ENCODE measurements at places on chromosomes 5 and 9.

GRCh38 chr9:137045294-137046087 is 486 bp downstream of the NPDC1 start:
- DNase-seq, result no peak

DNA sequence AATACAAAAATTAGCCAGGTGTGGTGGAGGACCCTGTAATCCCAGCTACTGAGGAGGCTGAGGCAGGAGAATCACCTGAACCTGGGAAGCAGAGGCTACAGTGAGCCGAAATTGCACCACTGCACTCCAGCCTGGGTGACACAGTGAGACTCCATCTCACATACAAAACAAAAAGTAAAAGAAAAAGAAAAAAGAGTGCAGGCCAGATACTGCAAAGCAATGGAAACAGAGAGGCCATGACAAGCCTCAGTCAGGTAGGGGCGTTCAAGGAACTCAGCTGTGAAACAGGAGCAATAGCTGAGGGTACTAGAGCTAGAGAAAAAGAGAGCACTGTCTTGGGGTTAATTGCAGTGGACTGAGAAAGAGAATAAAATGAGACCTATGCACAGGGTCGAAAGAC is 56.2 kb downstream of the TIMD4 start:
- no peak for DNase-seq

- DNase-seq, result no peak
These were observed 794 bp upstream of the LRRC14B start for GRCh38 chr5:190366-191035.

DNA sequence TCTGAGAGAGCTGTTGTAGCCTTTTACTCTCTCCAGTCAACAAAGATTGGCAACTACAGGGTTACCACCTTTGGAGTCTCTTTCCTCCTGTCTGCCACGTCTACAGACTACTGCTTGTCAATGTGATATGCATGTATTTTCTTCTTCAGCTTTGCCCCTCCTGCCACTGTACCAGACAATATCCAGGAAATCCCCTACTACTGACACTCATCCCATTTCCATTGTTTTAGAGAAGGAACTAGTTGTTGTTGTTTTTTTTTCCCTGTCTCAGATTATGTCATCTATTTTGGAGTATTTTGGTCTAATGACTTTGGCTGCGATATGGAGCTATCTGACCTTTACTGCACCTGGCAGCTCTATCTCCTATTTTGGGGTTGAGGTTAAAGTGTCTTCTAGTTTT is 50.1 kb upstream of the MACIR start:
- no peak for DNase-seq

GRCh38 chr9:16002816-16003215 is 450.0 kb downstream of the CCDC171 start:
- no peak for DNase-seq

DNA sequence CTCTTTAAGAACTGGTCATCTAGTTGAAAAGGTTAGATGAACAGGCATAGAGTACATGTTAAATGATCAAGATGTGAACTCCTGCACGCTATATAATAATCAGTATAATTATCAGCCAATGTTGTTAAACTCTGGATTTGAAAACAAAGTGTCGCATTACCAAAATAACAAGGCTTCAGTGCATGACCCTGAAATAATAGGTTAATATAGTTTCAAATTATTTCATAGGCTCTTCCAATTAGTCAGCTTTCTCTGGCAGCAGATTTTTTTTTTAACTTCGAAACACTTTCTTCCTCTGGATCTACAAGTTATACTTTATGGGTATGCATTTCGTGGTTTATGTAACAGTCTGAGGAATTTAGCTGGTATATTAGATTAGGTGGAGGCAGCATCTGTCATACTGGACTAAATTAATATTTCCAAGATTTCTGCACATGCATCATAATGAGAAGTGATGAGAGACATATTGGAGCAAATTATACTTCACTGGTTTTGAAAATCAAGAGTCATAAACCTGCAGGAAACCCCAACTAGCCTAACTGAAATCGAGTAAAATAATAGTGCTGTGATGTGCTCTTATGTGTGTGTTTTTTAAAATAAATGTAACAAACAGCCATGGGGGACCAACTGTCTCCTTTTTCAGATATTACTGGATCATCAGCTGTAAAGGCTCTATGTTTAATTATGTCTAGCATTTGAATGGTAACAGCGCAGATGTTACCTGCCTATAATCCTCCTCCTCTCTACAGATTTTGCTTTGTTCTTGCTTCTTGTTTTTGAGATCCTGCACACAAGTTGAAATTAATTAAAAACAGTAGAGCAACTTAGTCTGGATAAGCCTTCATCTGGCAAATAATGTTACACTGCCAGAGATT is 85.9 kb upstream of the CKMT2 start:
- DNase-seq, result no peak

All from right hindlimb (tissue), 1 donor.